Epithelial cell of proximal tubule (primary cell): ENCODE measurements at places on chromosomes 3 and 15. TPM values are rescaled to one million over a fixed set of nuclear protein-coding genes. Genes with fewer than 3 reads are reported as not detected.

Gene ZNF619
- 4.9 and 5.3 TPM in 2 replicates for total RNA-seq

Gene TUSC7
- not detected in 2 replicates for total RNA-seq

Gene EAF2
- total RNA-seq = 2.9 and 3.0 TPM in 2 replicates

Gene ZBTB47
- 5.6 and 6.2 TPM in 2 replicates for total RNA-seq

Gene SEMA6D
- 0.51 and 2.6 TPM in 2 replicates for total RNA-seq

Gene HDC
- total RNA-seq = not detected in 2 replicates

Gene SERINC4
- not detected in 2 replicates for total RNA-seq

Gene MFSD1
- total RNA-seq = 27.8 and 32.8 TPM in 2 replicates

Gene GABRR3
- total RNA-seq = not detected in 2 replicates

Gene MYZAP
- total RNA-seq = 0.06 and 0.14 TPM in 2 replicates

Gene LYZL4
- not detected in 2 replicates for total RNA-seq

Gene OXTR
- total RNA-seq = 5.9 and 8.4 TPM in 2 replicates

Gene GHSR
- total RNA-seq = not detected in 2 replicates

Gene MAPK6
- 32.6 and 43.7 TPM in 2 replicates for total RNA-seq

Gene LDHAL6B
- not detected in 2 replicates for total RNA-seq

Gene CLDN11
- 33.7 and 61.0 TPM in 2 replicates for total RNA-seq

Gene MRPL47
- 45.4 and 59.3 TPM in 2 replicates for total RNA-seq

Gene ROPN1
- total RNA-seq = not detected in 2 replicates

Gene CAMP
- total RNA-seq = not detected in 2 replicates

Gene ZMYND10
- 0.92 and 3.1 TPM in 2 replicates for total RNA-seq

Gene PP2D1
- not detected in 2 replicates for total RNA-seq

Gene SNTN
- not detected in 2 replicates for total RNA-seq

Gene PSMD2
- total RNA-seq = 506 and 1,067 TPM in 2 replicates

Gene FURIN
- 91.0 and 104 TPM in 2 replicates for total RNA-seq

Gene SERPINI2
- not detected in 2 replicates for total RNA-seq

Gene CCR3
- total RNA-seq = not detected in 2 replicates

Gene ROBO2
- 0.07 and 0.52 TPM in 2 replicates for total RNA-seq

Gene CCR1
- not detected in 2 replicates for total RNA-seq

Gene VEPH1
- 3.7 and 20.7 TPM in 2 replicates for total RNA-seq

Gene RASL12
- total RNA-seq = not detected in 2 replicates

Gene PLOD2
- total RNA-seq = 31.0 and 82.6 TPM in 2 replicates

Gene CP
- not detected in 2 replicates for total RNA-seq

Gene RLBP1
- total RNA-seq = not detected in 2 replicates

Gene MYH15
- 0.22 and 0.75 TPM in 2 replicates for total RNA-seq

Gene ZNF385D
- under 0.01 and 0.43 TPM in 2 replicates for total RNA-seq

Gene SSR3
- total RNA-seq = 171 and 309 TPM in 2 replicates

Gene TARS3
- 9.5 and 9.9 TPM in 2 replicates for total RNA-seq

Gene GPR149
- not detected in 2 replicates for total RNA-seq

Gene GOLGA6L9
- total RNA-seq = 0.72 and 2.5 TPM in 2 replicates

Gene ITGA11
- 0.36 and 1.6 TPM in 2 replicates for total RNA-seq

Gene SCAANT1
- total RNA-seq = not detected in 2 replicates
